NCI-H1092 (cell line): ENCODE measurements at places on chromosomes 6 and 20.

GRCh38 chr6:12456343-12456742 lies 166.2 kb downstream of the EDN1 start:
- no peak for DNase-seq

DNA sequence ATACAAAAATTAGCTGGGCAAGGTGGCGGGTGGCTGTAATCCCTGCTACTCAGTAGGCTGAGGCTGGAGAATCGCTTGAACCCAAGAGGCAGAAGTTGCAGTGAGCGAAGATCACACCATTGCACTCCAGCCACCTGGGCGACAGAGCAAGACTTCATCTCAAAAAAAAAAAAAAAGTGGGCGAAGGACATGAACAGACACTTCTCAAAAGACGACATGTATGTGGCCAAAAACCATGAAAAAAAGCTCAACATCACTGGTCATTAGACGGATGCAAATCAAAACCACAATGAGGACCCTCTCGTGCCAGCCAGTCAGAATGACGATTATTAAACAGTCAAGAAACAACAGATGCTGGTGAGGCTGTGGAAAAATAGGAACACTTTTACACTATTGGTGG lies 344.9 kb upstream of the JARID2 start:
- no peak for DNase-seq

DNA sequence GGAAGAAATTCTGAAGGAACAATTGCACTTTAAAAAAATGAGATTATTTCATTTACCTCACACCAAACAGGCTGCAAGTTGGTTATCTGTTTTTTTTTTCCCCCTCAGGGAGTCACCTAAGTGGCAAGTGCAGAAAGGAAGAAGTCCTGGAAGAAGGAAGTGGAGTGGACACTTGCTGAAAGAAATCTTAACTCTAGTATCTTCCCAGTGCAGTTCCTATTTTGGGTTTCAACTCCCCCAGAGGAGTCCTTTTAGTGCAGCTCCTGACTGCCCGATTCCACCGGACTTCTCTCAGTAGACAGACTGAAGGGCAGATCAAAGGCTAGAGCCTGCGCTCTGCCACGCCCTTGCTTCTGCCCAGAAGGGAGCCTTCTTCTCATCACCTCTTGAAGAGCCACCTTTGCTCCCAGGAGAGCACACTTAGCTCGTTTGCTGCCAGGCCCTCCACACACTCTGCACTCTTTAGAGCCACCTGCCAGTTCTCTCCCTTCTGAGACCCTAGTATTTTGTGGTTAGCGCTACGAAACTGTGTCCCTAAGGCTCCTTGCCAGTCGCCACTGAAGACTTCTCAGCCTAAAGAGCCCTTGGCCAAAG lies 4.9 kb downstream of the MTCL3 start:
- no peak for DNase-seq

DNA sequence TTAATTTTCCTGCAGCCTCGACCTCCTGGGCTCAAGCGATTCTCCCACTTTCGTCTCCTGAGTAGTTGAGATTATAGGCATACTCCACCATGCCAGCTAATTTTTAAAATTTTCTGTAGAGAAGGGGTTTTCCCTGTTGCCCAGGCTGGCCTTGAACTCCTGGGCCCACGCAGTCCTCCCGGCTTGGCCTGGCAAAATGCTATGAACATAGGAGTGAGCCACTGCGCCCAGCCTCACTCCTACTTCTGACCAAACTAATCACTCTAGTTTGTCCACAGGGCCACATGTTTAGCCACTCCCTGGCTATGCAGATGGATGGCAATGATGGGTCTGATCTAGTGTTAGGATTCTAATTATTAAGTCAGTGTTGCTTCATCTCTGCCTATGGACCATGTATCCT lies 31.9 kb upstream of the RPN2 start:
- no peak for DNase-seq

DNA sequence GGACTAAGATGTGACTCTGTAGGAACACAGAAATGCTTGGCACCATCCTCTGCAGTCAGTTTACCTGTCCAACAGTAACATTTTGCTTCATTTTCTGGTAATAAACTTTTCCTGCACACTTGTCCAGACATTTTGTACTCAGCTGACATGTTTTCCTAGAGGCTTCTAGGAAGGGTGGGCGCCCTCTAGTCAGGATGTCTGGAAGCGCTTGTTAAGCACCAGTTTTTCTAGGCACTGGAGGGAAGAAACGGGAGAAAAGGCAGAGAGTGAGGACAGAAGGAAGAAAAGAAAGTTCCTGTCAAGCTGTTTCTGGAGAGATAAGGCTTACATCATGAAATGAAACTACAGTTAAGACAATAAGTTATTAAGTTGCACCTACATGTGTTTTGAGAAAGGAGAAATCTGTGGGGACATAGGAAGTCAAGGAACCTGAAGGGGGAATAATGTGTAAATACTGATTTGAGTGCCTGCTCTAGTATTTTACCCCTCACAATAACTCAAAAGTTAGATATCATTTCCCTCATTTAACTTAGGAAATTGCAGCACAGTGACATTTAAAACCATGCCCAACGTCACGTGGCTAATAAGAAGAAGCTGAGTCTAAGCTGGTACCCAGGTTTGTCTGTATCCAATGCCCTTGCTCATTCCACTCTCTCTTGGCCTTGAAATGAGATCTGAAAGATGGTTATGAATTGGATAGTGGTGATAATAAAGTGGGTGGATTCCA lies 42.7 kb upstream of the TNFRSF21 start:
- DNase-seq = no peak

DNA sequence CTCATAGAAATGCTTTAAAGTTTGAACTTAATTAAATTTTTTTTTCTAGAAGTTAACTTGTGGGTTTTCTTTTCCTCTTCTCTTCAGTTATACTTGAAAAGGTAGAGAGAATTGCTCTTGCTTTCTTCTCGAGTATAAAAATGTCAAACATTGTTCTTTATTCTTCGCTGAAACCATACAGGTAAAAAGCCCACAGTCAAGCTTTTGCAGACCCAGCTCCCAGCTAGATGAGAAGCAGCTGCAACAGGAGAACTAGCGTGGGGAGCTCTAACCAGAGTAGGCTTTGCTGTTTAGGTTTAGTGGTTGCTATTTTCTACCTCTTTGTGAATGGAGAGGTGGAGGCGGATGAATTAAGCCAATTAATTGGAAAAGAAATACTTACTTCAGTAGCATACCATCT lies 102.7 kb downstream of the JARID2 start:
- no peak for DNase-seq

GRCh38 chr20:10672624-10673127 lies 1.1 kb downstream of the JAG1 start:
- DNase-seq = peak; percentile 26

- no peak for DNase-seq
Measured at GRCh38 chr20:50969912-50970311, 11.3 kb downstream of the MOCS3 start.

DNA sequence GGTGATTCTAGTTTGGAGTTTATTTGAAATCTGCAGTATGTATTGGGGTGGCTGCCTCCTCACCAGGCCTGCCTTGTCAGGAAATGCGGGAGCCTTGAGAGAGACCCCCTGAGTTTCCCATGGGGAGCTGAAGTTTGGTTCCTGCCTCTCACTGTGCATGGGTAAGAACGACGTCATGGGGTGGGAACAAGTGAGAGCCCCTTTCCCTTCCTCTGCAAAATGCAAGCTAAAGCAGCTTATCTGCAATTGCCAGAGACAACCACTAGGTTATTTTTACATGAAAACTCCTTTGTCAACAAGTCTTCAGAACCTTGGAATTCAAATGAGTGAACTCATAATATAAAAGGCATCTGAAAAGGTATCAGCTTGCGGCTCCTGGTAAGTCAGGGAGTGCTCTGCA lies 58.4 kb downstream of the TMEM170B start:
- no peak for DNase-seq

DNA sequence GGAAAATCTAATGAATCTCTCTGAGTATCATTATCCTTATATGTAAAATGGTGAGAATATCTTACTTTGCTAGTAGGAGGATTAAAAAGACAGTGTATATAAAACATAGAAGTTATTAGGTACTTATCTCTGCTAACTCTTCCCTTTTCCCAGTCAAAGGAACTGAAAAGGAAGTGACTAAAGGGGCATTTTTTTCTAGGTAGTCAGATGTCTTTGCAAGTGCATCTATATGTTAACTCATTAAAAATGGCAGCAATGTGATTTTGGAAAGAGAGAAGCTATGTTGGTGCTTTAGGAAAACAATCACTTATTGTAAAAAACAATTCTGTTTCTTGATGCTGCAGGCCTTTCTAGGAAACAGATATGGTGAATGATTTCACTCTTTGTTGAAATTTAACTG lies 180.9 kb downstream of the SAMD5 start:
- DNase-seq = no peak

DNA sequence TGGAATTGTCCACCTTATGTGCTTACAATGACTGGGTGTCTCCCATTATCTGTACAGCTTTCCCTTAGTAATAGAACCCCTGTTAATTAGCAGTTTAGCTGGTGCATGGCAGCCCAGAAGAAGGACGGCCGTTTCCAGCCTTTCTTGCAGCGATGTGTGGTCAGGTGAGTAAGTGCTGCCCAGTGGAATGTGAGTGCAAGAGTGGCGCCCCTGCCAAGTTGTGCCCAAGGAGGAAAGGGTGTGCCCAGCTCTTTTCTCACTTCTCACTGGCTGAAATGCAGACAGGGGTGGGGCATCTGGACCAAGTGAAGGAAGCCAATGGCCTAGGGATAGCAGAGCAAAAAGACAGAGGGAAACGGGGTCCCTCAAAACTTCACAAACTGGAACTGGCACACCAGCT lies 296.8 kb downstream of the PREX1 start:
- no peak for DNase-seq

DNA sequence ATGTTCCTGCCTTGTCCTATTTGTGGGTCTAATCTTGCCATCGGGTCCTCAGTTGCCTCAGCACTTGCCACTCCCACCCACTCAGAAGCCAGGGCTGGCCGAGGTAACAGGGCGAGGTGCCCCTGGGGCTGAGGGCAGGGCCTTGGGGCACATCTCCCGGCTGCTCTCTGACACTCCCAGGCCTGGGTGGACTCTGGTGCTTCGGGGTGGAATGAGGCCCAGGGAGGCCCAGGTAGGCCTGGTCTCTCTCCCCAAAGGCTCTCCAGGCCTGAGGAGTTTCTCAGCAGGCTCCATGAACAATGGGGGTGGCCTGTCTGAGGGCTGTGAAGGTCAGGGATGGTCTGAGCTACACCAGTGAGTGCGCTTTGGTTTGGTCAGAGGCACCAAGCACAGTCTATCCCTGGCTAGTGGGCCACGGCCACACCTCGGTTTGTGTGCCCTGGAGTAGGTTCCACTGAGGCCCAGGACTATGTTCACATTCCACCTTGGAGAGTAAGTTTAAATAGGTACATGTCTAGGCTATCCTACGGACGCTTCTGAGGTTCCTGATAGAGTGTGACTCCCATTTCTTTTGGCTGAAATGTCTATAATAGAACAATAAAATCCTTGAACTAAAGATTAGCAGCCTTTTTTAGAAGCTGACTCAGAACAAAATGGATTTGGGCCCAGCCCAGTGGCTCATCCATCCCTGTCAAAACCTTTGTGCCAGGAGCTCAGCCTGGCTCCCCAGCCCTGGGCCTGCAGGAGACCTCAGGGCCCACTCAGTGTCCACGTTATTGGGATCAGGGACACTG lies 78.8 kb downstream of the SLC24A3 start:
- DNase-seq = no peak

DNA sequence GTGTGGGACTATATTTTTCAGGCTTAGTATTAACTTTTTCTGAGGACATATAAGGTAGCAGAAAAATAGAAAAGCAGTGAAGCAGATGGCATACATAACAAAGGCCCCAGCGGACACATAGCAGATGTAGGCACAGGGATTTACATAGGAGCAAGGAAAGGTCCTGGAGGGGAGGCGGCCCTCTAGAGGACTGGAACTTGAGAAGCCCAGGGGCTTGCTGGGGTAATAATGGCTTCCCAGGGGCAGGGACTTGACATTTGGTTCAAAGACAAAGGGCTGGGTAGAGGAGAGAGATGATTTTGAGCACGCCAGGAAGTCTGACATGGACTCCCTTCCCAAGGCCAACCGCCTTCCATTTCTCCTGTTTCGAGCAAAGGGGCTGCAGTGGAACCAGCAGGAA lies 31.7 kb upstream of the OSTM1 start:
- DNase-seq = no peak

DNA sequence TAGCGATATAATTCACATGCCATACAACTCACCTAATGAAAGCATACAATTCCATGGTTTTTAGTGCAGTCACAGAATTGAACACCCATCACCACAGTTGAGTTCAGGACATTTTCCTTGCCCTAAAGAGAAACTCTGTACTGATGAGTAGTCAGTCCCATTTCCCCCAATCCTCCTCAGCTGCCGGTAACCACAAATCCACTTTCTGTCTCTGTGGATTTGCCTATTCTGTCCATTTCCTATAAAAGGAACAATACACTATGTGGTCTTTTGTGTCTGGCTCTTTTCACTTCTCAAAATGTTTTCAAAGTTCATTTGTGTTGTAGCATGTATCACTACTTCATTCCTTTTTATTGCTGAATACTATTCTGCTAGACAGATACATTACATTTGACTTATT lies 67.9 kb upstream of the TGM3 start:
- DNase-seq = no peak

GRCh38 chr6:9924971-9925370 lies 489.9 kb downstream of the TFAP2A start:
- DNase-seq = no peak

- DNase-seq = no peak
Measured at GRCh38 chr6:45922728-45923351, 92.8 kb downstream of the CLIC5 start.

DNA sequence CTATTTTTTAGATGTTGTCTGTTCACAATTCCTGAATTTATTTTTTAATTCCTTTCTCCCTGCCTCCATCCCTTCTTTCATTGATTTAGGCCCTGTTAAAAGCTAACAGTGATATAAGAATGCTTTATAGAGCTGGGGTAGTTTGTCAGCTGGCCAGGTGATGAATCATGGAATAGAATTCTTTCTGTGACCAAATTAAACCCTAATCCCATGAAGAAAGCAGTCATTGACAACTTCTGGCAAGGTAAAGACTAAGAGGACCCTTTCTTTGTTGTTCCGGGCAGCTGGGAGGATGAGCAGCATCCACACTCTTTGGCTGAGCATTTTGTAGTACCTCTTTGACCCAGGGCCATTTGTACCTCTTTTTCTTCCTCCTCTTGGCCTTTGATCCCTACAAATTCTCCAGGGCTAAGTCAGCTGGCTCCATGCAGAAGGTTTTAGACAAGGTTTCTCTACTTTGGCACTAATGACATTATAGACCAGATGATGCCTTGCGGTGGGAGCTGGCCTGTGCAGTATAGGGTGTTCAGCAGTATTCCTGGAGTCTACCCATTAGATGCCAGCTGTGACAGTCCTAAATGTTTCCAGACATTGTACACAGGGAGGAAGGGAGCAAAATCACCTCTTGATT lies 102.9 kb downstream of the SLX4IP start:
- no peak for DNase-seq

- DNase-seq = no peak
Measured at GRCh38 chr6:159229651-159230051, 60.5 kb downstream of the FNDC1 start.

DNA sequence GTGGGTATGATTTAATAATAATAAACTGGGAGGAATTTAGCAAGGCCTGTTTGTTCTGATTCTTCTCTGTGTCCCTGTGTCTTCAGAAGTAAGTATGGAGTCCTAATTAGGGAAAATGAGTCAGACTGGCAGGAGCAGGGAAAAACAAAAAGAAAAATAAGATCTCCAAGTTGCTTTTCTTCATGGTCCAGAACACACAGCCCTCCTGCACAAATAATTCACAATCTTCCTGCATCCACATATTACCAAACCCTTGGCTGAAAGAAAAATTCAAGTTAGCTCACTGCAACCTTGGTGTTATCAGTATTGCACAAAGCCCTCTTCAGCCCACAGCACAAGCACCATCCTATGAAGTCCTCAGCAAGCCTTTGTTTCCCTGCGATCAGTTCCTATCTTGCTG lies 142.0 kb upstream of the LAMA2 start:
- DNase-seq = no peak
